Stimulated activated CD8-positive, alpha-beta memory T cell treated with anti-CD3 and anti-CD28 coated beads, Interleukin-2, amount 100 ng/mL, for 1 hour (primary cell): ENCODE measurements at places on chromosomes 16 and 17.

DNA sequence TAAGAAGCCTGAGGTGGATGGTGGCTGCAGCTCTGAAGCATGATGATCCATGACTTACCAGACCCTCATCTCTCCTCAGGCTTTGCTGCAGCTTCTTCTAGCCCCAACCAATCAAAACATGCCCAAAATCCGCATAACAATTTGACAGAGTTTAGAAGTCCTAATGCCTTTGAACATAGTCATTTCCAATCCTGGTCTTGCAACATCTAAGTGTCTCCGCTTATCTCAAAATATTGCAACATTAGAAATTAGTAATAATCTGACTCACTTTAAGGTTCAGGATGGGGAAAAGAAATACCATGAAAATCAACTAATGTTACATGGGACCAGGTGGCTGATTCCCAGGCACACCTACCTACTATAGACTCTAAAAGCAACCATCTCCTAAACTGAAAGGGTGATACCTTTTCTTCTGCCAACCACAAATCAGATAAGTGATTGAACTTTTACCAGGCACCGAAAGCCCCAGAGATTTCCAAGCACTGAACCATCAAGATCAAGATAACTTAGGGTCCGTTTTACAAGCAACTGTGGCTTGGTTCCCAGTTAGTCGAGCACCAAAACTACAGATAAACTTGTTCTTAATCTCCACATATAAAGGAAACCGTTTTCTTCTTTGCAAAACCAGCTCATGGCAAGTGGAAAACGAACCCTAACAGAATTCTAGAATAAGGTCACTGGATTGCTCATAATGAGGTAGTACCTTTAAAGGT lies 14.0 kb downstream of the ERN1 start:
- no peak for DNase-seq

DNA sequence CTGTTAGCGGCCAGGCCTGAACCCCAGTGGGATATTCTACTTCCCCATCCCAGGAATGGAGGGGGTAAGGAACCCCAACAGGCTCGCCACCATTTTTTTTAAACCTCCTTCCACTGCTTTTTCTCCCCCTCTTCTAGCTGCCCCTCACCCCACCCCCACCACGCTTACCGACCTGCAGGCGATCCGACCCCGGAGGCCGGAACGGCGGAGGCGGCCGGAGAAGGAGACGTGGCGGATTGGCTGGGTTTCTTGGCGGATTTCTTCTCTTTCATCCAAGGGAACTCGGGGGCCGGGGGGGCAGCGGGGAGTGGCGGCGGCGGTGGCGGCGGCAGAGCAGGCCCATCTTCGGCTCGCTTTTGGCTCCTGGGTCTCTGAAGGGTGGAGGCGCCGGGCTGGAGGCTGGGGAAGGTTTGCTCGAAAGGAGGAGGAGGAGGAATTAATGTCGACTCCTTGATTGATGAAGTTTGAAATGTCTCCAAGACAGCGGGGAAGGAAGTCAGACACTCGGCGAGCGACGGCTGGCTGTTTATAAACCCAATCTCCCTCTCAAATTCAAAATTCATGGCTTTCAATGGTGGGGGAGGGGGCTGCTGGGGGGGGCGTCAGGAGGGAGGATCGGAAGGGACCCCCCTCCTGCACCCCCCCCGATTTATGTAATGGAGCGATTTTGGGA lies 424 bp downstream of the HOXB2 start:
- DNase-seq, result no peak

GRCh38 chr16:4344983-4345835 lies 5.9 kb downstream of the PAM16 start:
- DNase-seq, result no peak

DNA sequence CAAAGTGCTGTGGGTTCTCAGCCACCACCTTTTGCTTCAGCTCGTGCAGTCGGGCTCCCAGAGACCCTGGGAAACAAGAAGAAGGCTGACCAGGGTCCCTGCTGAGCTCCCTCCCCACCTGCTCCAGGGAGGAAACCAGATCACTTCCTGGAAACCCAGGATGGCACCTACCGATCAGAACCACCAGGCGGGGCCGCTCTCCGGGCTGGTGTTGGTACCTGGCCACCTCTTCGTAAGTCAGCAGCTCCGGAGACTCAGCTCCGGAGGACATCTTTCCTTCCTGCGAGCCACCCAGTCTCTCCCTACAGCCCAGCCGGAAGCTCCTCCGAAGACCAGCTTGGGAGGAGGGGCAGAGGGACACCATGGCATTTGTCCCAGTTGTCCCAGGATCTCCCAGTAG lies 18.9 kb downstream of the MPP3 start:
- DNase-seq, result no peak

GRCh38 chr16:75464122-75464918 lies at the start of gene TMEM170A:
TSS of gene TMEM170A (minus strand) at chr16:75464689. CDS start at chr16:75464600, 89 bp downstream.
- DNase-seq, result peak; percentile 97

DNA sequence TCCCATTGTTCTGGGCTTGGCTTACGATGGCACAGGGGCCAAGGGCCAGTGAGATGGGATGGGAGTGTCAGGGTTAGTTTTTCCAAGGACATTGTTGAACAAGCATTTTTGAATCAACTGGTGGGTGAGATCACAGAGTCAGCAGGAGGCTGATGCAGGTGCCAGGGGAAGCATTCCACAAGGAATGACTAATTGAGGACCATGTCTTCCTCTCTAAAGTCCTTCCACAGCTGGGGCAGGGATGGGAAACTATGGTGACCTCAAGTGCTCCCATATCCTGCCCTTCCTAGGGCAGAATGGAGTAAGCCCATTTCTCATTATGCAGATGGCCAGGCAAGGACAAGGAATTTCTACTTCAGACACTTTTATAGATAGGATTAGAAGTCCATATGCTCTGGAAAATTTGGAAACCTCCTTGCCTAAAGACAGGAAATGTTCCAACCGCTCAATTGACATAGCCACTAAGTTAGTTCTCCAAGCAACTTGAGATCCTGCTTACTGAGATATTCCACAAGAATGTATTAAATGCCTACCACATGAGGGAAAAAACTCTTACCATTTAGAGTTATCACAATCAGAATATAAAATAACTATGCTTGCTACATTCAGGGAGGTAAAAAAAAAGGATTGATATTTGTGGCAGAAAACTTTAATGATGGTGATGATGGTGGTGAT lies 21.2 kb upstream of the ENGASE start:
- DNase-seq, result no peak

- no peak for DNase-seq
Measured at GRCh38 chr16:17939122-17939536, 397.4 kb downstream of the NPIPA8 start.

DNA sequence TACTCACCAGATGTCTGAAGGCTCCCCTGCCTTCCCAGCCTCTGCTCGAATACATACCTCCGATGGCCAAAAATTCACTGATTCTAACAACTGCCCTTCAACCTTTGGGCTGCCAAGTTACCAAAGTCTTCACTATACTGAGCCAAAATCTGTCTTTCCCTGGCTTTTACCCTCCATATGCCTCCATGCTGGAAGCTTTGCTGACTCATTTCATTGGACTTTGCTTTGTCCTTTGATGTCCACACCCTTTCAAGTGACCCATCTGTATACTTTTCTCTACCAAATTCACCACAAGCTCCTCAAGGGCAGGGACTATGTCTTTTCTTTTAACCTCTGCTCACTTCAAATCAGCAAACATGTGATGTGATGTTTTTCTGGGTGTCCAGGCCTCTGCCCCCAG lies 21.0 kb upstream of the MTMR4 start:
- no peak for DNase-seq

DNA sequence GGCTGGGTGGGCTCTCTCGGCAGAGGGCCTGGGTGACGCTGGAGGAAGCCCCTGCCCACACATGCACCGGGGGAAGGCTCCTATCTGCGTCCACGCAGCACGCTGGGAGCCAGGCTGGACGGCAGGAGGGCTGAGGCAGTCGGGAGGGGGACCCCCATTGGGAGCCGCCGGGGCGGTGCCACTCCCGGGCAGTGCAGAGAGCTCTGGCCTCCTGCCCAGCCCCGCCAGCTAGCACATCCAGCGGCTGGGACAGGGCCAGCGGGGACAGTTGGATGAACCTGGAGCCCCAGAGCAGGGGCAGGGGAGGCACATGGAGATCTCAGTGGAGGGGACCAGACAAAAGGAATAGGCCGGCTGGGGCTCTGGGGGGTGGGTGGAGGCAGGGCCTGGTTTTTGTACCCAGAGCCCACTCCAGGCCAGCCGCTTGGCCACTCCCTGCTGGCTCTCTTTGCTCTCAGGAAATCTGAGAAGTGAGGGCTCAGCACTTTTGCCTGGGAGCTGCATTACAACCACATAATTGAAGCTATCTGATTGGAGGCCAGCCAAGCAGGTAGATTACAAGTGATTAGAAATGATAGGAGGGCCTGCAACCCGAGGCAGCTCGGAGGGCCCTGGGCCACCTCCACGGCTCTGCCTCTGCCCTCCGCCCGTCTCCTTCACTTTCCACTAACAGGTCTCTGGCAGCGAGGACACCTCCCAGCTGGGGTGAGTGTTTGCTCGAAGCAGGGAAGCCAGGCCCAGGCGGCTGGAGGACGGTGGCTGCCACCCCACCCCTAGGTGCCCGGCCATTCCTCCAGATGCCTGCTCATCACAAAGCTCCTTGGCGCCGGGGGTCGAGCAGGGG lies 40.1 kb downstream of the ENGASE start:
- no peak for DNase-seq

DNA sequence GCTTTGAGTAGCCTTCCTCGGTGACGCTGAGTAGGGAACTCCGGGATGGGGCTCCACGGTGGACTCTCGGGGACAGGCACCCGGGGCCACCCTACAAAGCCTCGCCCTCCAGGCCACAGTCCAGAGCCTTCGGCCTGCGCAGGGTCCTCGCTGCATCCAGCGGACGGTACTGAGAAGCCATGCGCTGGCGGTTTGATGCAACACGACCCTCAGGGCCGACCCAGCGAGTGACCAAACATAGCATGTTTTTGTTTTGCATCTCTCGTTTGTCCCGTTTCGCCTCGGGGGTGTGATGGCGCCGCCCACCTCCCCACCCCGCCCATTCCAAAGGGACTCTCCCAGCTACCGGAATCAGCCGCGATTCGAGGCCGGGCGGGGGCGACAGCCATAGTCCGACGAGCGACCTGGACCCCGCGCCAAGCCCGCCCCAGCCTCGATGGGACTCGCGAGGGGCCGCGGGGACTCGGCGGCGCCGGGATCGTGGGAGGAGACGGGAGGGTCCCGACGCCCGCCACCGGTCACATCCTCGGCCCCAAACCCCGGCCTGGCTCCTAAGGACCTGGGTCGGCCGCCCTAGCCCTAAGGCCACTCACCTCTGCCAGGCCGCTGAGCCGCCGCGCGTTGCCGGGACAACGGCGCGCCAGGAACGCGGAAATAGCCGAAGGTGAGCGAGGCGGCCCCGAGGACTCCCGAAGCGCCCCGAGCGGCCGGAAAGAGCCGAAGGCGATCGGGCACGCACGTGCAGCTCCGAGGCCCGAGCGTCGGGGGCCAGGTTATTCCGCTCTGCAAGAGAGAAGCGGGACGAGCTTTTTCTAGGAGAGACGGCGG lies 1.6 kb downstream of the IFT140 start:
- DNase-seq, result peak; percentile 84

DNA sequence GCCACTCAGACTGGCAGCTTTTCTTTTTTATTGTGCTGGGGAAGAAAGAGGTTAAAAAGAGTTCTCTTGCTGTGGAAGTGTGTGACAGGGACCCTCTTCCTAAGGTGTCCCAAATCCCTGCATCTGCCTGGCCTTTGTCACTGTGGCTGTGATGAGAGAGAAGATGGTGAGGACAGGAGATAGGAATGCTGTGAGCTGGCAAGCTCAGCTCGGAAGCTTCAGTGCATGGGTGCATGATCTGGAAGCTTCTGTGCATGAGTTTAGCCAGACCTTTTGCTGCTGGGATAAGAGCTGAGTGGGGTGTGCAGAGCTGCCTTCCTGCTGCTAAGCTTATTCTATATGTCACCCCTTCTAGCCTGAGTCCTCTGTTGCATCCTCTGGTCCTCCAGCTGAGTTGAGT lies 103.3 kb upstream of the CACNG3 start:
- no peak for DNase-seq

GRCh38 chr16:82137822-82138167 lies 32.2 kb downstream of the MPHOSPH6 start:
- no peak for DNase-seq

- no peak for DNase-seq
Measured at GRCh38 chr17:81018044-81018802, 16.7 kb upstream of the BAIAP2 start.

- DNase-seq, result no peak
Measured at GRCh38 chr17:58183514-58183913, 9.0 kb upstream of the EPX start.

- DNase-seq, result no peak
Measured at GRCh38 chr17:72517413-72518158, 396.8 kb downstream of the SOX9 start.

DNA sequence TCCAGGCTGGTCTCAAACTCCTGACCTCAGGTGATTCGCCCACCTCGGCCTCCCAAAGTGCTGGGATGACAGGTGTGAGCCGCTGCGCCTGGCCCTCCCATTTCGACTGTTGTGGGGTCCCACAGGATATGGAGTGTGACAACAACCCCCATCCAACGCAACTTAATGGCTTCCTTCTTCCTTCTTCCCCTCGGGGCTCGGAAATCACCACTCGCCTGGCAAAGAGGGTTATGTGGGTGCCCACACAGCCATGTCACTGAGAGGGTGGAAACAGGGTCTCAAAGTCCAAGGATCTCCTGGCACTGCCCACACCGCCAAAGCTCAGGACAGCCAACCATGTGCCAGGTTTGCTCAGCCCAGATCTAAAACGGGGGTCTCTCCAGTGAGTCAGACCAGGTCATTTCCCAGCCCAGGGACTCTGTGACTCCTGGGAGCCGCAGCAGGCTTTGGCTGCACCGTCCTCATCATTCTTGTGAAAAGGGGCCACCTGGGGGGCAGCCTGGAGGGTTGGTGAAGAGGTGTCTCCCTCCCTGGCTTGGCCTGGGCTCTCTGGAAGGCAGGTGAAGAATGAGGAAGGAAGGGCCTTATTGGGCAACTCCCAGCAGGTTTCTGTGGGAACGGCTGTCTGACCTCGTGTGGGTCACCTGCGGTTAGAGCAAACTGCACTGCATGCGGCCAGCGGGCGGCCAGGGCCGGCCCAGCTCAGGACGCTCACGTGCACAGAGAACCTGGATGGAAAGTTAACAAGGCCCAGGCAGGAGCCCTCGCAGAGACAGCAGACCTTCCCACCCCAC lies 25.3 kb upstream of the LITAF start:
- DNase-seq, result no peak

DNA sequence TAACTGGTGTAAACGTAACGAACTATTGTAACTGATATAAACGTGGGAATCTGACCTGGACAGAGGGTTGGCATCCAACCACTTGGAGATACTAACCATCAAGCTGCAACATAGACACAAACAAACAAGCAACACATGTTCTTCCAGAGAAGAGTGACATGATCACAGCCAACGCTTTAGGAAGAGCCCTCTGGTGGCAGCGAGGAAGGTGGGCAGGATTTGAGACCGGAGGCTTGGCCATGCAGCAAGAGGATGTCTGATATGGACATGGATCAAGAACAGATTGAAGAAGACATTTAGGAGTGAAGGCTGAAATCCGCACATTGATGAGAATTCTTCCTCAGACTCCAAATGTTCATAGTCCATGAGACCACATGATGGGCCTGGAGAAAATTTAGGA lies 40.3 kb upstream of the TNRC6A start:
- DNase-seq, result no peak

- no peak for DNase-seq
Measured at GRCh38 chr16:52455549-52456277, 91.2 kb downstream of the TOX3 start.
